CD8-positive, alpha-beta T cell (primary cell): ENCODE measurements at places on chromosomes 12 and 14.

- no peak for DNase-seq
These were observed 2.0 kb downstream of the PAX9 start for GRCh38 chr14:36663404-36664321.

GRCh38 chr12:2032506-2032905, 20.3 kb upstream of the CACNA1C start:
- no peak for DNase-seq

DNA sequence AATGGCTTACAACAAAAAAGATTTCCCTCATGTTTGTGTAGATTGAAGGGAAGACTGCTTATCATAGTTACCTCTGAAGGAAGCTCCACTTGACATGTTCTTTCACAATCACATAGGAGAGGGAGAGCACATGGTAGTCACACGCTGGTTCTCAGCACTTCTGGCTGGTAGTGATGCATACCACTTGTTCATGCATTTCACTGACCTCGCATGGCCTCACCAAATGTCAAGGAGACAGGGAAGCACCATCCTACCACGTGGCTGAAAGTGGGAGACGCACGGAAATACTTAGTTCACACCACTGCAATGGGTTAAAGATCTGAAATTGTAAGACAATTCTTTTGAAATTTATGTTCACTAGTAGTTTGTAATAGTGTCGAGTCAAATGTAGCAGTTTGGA, 74.0 kb downstream of the PDE3A start:
- DNase-seq = no peak

DNA sequence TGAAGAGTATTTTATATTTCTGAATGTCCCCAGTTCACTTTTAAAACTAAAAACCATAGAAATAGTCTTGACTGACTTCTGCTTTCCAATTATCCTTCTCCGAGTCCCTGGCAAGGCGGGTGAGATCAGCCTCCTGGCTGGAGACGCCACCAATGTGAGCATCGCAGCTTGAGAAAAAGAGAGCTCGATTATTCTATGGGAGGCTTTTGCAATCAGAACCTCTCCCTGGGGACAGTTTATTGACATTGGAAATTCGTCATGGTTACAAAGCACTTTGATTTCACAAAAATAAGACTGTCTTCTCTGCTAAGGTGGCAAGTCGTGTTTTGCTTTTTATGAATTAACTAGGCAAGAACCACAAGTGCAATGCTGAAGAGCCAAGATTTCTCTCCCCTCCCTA, 23.6 kb upstream of the GPHB5 start:
- DNase-seq = no peak

GRCh38 chr14:50922803-50923202, 21.5 kb downstream of the PYGL start:
- DNase-seq = no peak

DNA sequence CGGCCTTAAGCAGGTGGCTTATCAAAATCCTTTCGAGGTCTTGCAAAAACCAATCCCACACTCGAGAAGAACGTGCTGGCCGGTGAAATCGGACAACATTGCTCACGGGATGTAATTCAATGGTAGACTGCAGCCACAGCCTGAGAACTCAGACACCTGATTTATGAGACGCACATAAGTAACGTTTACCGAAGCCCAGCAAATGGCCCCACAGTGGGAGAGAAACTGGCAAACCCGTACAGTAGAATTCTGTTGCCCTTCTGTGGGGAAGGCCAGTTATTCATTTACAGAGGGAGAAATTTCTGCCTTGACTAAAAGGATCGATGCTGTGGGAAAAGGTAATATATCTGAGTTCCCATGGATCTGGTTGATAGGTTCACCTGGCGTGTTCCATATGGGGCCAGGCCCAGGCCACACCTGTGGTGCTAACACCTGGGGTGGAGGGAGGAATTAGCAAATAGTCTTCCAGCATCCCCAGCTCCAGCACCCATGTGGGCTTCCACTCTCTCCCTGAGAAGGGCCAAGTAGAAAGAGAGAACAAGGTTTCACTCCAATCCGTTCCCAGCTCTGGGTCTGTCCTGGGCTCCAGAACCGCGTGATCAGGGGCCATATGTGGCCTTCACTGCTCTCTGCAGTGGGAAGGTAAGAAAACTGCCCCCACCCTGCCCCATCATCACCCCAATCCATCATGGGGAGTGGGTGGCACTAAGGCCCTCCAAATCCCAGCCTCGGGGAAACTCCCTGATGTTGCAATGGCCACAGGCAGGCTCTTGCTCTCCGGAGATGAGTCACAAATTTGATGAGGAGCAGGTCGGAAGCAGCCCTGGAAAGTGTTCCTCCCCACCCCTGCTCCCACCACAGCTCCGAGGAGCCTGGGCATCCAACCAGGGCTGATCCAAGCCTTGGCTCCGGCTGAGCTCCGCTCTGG, 12.7 kb downstream of the BDKRB1 start:
- no peak for DNase-seq

DNA sequence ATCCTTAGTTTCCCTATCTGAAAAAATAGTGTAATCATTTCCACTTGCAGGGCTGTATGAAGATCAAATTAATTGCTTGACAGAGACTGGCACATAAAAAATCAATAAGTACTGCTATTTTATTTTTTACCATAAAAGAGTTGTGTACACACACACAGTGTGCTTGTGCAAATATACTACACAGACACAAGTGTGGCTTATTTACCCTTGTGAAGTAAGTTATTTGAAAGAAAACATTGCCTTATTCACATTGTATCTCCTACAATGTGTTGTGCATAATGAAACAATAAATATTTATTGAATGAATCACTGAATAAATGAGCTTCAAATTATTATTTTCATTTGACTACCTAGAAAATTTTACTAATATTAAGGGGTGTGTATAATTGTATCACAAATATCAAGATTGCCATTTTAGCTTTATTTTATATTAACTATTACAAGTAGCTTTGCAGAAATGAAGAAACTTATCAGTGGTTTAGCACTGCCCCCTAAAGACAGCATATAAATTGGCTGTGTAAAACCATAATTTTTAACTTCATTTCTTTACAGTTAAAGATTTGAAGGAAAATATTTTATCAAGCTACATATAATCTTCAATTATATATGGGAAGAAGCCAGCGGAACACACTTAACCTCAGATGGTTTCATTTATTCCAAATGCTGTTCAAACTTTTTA, 11.3 kb downstream of the GARIN6 start:
- DNase-seq = no peak

- DNase-seq = peak; percentile 65
These were observed 6.6 kb downstream of the PPHLN1 start for GRCh38 chr12:42332301-42333285.

DNA sequence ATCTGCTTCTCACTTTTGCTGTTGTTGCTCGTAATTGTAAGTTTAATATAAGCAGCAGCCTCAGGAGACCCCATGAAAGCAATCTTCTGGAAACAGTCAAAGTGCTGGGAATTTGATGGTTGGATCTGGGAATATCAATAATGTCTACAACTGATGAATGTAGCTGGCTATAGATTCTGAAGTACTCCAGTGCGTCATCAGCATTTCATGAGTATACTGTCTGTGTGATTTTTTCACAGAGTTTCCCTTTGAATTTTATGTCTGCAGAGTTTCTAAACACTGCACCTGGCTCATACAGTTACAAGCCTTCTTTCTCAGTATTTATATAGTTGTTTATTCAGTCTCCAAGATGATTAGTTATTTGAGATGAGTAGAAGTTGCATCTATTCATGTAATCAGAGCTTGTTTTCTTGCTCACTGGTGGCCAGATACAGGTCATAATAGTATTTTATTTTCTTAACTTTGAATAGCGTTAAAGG, 222.3 kb downstream of the RAD51B start:
- no peak for DNase-seq

DNA sequence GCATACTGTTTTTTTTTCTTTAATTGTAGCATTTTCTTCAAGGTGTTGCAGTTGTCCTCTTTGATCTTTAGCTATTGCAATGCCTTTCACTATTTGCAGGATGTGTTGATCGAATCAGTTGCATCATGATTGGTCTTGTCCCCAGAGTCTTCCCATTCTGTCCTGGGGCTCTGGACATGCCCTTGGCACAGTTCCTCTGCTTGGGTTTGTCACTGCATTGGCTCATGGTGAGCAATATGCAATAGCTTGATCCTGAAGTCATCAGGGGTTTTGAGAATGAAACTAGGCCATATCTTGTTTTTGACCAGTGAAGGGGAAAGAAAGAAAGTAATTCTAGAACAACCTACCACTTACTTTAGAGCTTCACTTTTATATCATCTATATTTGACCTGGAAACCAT, 281.5 kb downstream of the TMEM117 start:
- no peak for DNase-seq

DNA sequence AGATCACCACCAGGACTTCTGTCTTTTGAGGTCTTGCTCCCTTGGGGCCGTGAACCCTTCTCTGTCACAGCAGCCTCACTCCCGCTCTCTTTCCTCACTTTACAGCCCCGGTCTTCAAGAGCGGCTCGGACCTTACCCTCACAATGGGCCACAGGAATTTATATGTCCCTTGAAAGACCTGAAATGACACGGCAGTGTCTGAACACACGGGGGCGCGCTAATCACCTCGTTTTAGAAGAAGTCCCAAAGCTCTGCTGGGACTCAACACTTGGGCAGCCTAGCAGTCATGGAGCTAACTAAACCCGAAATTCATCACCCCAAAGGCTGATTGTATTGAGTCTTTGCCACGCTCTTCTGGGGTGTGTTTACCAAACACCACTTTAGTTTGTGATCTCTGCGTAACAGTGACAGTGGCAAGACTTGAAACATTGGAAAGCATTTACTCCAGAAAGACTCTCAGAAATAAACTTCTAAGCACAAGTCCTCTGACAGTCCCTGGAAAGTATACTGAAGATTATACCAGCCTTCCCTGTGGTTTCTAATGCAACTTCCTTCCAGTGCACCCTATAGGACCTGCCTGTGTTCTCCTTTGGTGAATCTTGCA, 29.0 kb downstream of the SERPINA11 start:
- peak; percentile 16 for DNase-seq

- DNase-seq = no peak
These were observed 143.7 kb downstream of the AKAP6 start for GRCh38 chr14:32472512-32473463.

DNA sequence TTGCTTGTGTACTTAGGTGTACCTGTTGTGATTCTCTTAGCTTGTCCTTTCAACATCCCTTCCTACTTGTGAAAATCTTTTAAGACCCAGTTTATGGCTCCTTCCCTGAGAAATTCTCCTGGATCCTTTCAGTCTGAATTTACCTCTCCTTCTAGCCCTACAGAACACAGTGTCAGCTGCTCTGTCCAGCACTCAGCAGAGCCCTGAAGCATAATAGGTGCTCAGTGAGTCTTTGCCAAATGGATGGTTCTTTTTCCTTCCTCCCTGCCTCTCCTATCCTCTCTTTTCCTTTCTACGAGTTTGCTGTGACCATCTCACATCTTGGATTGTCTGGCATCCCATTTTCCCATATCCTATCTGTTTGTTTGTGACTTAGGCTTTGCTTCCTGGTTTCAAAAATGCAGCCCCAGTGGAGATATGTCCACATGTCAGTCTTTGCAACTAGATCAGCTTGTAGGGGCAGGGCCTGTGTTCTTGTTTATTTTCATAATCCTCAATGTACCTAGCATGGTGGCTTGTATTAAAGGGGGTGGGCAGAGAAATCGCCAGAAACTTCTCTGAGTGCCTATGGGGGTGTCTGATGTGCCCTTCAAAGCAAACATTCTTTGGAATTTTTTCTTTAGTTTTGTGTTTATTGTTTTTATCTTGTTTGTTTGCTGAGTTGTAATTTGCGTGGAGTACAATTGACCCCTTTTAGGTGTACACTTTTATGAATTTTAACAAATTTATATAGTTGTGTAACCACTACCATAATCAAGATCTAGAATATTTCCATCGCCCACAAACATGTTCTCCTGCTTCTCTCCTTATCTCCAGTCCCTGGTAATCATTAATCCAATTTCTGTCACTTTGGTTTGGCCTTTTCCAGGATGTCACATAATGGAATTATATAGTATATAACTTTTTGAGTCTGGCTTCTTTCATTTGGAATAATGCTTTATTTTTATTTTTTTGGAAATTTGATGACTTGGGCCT, 62.8 kb downstream of the SMOC1 start:
- DNase-seq = no peak

DNA sequence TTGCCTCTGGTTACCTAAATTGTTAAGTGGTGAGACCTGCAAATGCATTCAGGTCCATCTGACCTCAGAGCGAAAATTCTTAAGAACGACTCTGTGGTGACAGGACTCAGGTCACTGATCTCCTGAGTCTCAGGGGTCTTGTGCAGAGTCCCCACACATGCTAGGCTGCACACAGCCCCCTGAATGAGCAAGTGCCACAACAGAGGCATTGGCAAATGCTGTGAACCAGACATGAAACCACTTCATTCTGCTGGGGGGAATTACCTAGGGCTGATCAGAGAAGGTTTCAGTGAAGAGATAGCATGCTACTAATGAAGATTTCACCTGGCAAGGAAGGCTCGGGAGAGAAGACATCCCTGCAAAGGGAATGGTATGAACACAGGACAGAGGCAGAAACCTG, 281.6 kb downstream of the ITPR2 start:
- no peak for DNase-seq

GRCh38 chr14:50521912-50522341, 10.4 kb downstream of the MAP4K5 start:
- DNase-seq = no peak

DNA sequence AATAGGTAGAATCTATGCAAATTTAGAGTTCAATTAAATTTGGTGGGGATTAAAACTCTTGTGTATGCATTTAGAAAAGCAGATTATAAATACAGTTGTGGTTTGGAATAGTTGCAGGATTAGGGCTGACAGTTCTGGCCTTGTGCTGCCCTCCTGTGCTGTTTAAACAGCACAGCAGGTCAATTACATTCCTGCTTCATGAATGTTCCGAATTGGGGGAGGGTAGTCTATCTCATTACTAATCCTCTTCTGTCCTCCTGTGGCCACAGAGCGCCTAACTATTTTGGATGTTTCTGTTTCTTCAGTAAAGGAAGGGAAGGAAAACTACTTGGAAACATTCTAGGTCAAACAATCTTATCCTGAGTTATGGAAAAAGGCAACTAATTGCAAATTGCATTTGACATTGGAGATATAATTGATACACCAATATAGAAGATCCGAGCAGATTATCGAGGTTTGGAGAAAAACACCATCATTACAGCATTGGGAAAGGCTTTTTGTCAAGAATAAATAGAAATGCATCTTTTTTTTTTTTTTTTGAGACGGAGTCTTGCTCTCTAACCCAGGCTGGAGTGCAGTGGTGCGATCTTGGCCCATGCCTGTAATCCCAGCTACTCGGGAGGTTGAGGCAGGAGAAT, 8.7 kb upstream of the GPR19 start:
- peak; percentile 35 for DNase-seq

- peak; percentile 80 for DNase-seq
These were observed 44.6 kb downstream of the MLXIP start for GRCh38 chr12:122123051-122123760.

DNA sequence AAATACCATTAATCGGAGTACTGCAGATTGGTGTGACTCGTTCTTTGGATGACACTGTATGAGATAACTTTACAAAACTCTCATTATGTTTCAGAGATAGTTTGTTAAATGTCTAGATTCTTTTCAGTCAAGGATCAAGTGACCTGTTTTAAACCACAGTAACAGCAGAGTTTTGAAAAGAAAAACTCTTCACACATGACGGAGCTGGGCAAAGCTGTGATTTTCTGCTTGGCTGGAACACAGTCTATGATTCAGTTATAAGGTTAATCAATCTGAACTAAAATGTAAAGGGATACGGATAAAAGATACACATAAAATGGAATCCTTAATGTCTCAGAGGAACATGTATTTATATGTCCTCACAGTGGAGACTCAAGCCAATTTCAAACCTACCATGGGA, 573.2 kb downstream of the PRKD1 start:
- no peak for DNase-seq
